ENCODE measurements at places on chromosomes 16 and 17. TPM values are rescaled to one million over a fixed set of nuclear protein-coding genes. Genes with fewer than 3 reads are reported as not detected.

Gene MED13
- total RNA-seq = 52.4 TPM

Gene PPL
- not detected for total RNA-seq

Gene RPGRIP1L
- 5.6 TPM for total RNA-seq

Gene HSF4
- total RNA-seq = 43.7 TPM

Gene KCNH4
- 0.56 TPM for total RNA-seq
